ENCODE measurements at places on chromosomes 1 and 21. TPM values are rescaled to one million over a fixed set of nuclear protein-coding genes. Genes with fewer than 3 reads are reported as not detected.

- peak; percentile 17 for DNase-seq
- H3K27me3 ChIP-seq = no peaks in the 10 kb centered on the region
- no peaks in the 10 kb centered on the region for H3K4me1 ChIP-seq
- no peak overlapping the region for H3K27ac ChIP-seq
These were observed 9.9 kb downstream of the TOR1AIP2 start for GRCh38 chr1:179867493-179868330.

Gene ACTN2
- not detected for total RNA-seq

Gene CFAP141
- not detected for total RNA-seq

Gene CRNN
- not detected for total RNA-seq

- DNase-seq = no peak
- no peaks in the 10 kb centered on the region for H3K36me3 ChIP-seq
- no peak overlapping the region for H3K4me3 ChIP-seq
- H3K27me3 ChIP-seq = no peaks in the 10 kb centered on the region
These were observed 3.2 kb downstream of the DENND1B start for GRCh38 chr1:197771904-197772556.

DNA sequence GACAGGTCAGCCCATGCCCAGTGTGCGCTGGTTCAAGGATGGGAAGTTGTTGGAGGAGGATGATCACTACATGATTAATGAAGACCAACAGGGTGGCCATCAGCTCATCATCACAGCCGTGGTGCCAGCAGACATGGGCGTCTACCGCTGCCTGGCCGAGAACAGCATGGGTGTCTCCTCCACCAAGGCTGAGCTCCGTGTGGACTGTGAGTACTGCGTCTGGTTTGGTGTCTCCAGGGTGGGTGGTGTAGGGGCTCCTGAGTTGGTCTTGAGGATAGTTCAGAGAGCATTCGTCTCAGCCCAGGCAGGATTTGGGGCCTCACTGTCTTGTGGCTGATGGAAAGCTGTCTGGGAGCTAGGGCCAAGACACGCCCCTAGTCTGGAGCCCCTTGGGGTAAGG lies 83.2 kb downstream of the TRIM11 start:
- no peak overlapping the region for H3K27ac ChIP-seq
- no peak for DNase-seq
- no peaks in the 10 kb centered on the region for H3K27me3 ChIP-seq
- peaks cover 29% of the 10 kb centered on the region for H3K36me3 ChIP-seq

DNA sequence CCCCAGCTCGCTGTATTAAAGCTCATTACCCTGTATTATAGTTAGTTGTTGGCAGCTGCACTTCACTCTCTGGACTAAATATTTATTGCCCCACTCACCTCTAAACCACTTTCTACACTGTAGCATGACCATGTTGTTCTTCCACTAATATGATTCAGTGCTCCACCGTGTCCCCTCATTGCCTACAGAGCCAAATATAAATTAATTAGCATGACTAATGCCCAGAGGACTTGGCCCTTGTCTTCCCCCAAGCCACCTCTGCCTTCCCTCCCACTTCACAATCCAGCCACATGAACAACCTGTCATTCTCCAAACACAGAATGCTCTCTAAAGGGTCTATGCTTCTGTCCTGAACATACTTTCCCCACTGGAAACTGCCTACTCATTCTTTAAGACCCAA lies 276.5 kb downstream of the PLPP3 start:
- H3K4me1 ChIP-seq = peaks cover 10% of the 10 kb centered on the region
- H3K27ac ChIP-seq = no peak overlapping the region
- H3K27me3 ChIP-seq = no peaks in the 10 kb centered on the region
- DNase-seq = no peak
- H3K36me3 ChIP-seq = no peaks in the 10 kb centered on the region
- H3K4me3 ChIP-seq = no peak overlapping the region

Gene REN
- not detected for total RNA-seq

- no peak for DNase-seq
- H3K4me1 ChIP-seq = peaks cover 38% of the 10 kb centered on the region
These were observed 48.9 kb downstream of the RASSF5 start for GRCh38 chr1:206556047-206556749.

Measured in progenitor cell of endocrine pancreas (in vitro differentiated cells).